ENCODE measurements at places on chromosomes 6 and 20.

DNA sequence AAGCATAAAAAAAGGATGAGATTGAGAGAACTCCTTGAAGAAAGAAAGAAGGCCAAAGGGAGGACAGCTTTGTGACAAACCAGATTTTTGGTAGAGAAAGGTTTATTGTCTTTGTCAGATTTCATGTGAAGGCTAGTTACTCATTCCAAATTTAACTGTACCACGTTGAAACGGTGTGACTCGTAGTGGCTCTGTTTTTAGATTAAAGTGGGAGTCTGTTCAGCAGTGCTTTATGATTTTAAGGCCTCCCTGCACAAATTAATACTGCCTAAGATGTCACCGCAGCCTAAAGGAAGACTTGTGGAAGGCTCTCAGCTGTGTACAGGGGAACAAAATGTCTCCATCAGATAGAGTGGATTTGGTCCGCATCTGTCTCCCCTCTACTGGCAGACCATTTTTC, 35.9 kb downstream of the CDC40 start:
- DNase-seq, result no peak

DNA sequence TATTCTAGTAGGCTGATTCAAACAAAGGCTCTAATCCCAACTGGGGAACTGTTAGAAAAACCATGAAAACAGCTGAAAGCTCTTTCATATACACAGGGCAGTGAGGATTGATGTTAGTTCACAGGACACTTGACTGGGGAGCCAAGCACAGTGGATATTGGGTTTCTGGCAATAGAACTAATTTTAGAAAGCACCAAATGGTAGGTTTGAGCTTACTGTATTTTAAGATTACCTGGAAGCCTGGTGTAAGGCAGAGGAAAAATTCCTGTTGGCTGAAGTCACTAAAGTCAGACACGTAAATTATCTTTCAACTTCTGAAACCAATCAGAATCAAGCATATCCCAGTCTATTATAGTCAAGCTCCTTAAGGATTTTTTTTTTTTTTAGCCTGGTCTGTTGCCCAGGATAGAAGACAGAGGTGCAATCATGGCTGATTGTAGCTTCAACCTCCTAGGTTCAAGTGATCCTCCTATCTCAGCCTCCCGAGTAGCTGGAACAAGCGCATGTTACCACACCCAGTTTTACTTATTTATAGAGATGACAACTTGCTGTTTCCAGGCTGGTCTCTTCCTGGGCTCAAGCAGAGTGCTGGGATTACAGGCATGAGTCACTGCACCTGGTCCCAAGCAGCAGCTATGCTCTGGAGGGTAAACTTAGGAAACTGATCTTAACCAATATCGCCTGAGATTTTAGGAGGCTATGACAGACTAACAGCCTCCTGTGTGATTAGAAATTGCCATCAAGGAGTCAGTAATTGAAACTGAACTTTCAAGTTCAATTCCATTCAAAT, 32.5 kb upstream of the SYNCRIP start:
- DNase-seq, result no peak

- no peak for DNase-seq
Measured at GRCh38 chr20:51910321-51911050, 108.2 kb upstream of the SALL4 start.

GRCh38 chr6:156777577-156778453, 637 bp downstream of the ARID1B start:
- no peak for DNase-seq

- no peak for DNase-seq
Measured at GRCh38 chr6:90442366-90442765, 144.5 kb downstream of the MAP3K7 start.

- DNase-seq, result no peak
Measured at GRCh38 chr6:128174724-128175123, 273.9 kb upstream of the THEMIS start.

DNA sequence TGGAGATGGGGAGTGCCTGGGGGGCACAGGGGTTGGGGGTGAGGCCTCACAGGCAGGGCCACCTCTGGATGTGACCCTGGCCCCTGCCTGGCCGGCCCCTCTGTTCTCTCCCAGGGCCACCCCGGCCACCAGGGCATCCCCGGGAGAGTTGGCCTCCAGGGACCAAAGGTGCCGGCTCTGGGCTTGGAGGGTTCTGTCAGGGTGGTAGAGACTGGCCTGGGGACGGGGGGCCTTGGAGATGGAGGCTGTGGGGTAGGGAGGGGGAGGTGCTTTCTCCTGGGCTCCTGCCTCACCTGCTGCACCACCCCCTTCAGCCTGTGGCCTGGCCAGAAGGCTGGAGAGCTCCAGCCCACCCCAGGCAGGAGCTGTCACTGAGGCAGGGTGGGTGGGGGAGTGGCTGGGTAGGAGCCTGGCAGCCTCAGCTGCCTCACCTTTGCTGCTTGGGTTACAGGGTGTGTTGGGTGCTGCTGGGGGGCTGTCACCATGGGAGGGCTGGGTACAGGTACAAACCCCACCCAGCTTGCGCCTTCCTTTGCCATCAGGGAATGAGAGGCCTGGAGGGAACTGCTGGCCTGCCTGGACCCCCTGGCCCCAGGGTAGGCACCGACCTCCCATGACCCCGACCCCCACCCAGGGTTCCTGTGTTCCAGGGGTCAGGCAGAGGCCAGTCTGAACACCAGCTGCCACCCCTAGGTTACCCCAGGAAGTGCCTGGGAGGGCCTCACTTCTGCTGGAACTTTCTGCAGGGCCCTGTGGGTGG, 32.7 kb downstream of the COL20A1 start:
- no peak for DNase-seq

DNA sequence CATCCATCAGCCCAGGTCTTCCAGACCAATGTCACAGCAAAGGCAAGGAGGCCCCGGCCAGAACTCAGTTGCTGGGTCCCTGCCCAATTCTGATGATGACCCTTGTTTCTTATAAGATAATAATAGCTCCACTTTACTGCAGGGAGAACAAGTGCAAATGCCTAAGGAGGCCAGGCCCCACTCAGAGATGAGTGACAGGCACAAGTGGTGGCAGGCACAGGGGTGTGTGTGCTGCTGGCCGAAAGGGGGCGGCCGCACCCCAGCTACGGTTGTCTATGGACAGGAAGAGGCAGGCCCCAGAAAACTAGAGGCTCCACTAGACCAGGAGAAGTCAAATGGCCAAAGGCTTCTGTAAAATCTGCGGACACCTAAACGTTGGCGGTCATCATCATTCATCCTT, 28.6 kb downstream of the GNAS-AS1 start:
- DNase-seq, result no peak

GRCh38 chr20:21623074-21623780, 82.2 kb upstream of the PAX1 start:
- no peak for DNase-seq

GRCh38 chr6:28953585-28954258, 29.9 kb upstream of the TRIM27 start:
- no peak for DNase-seq

DNA sequence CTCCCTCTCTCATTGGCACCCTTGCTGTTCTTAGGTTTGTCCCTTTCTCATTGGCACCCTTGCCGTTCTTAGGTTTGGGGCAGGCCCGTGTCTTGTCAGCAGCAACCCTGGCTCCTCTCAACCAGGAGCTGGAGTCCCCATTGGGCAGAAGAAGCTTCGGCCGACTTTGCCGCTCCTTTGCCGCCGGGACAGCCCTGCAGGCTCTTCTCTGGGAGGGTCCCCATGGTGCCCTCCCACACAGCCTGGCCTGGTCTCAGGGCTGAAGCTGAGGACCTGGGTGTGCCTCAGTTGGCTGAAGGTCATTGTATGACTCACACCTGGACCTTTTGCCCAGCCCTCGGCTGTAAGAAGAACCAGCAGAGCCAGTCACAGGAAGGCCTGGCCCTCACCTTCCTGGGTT, 59.6 kb downstream of the PPP1R14C start:
- no peak for DNase-seq

- DNase-seq, result no peak
Measured at GRCh38 chr6:14765721-14766390, 480.0 kb upstream of the JARID2 start.

DNA sequence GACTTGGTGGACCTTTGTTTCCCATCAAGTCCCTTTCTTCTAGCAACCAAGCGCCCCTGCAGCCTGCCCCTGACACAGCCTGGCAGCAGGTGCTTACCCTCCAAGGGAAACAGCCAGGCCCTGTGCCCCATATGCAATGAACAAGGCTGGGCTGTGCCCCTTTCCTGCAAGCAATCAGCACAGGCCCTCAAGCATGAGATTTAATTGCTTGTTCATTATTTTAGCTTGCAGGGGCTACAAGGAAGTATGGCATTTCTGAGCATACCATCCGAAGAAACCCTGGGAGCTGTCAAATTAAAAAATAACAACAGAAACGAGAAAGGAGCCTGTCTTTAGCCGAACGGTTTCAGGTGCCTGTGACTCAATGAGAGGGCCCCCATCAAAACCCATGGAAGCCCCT, 522.9 kb upstream of the ARID1B start:
- no peak for DNase-seq

DNA sequence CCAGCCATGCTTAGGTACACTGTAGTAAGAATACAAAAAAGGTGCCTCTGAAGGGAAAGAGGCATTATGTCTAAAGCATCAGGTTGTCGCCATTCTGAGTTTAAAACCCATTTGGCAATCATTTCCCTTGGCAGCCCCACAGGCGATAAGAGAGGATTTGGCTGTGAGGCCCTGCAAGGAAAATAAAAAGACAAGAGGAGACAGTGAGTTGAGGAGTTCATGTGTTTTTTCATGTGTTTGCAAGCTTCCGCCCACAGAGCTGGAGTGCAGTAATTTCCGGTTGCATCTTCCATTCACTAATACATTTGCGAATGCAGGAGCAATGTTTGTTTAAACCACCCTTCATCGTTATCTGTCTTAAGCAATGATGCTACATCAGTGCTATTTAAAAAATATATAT, 138.5 kb upstream of the SOX4 start:
- no peak for DNase-seq

DNA sequence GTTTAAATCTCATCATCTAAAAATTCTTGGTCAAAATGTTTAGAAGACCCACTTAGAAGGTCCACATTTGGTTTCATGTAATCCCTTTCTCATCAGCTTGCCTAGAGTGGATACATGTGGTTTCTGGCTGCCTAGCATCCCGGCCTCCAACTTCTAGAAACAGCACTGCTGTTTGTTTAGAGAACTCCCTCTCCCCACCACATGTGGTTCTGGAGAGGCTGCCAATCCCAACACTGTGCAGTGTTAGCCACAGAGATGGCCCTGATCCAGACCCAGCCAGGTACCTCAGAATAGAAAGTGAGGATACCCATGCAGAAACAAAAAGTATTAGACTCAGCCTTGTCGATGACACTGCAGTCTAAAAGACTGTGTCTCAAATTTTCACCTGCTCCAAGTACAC, 241.8 kb downstream of the BCKDHB start:
- no peak for DNase-seq

DNA sequence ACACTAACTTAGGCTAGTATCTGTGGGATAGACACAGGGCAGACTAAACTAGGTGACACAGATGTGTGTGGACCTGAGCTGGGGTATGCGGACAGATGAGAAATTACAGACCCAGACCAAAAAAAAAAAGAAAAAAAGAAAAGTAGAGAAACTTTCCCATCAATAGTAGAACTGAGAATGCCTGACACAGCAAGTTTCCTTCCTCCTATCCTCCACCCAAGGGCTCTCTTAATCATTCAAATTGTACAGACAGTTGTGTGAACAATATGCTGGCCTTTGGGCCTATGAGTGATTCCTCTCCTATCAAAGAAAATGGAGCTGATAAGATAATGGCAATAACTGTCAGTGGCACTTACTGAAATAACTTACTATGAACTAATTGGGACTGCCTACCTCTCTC, 226.7 kb upstream of the PRDM1 start:
- no peak for DNase-seq

DNA sequence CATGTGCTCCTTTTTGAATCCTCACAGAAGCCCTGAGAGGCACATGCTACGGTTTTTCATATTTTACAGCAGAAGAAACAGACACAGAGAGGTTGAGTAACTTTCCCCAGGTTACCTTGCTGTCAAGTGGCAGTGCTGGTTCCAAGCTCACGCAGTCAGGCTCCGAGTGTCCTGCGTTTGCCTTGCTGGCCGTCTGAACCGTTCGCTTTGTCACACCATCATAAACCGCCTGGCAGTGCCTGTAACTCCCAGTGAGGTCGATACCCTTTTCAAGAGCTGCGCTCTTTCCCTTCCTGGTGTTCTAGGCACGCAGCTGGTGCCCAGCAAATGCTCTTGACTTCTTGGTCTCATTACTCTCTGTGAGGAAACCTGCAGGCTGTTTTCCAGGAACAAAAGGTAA, 31.3 kb upstream of the KCNG1 start:
- no peak for DNase-seq

DNA sequence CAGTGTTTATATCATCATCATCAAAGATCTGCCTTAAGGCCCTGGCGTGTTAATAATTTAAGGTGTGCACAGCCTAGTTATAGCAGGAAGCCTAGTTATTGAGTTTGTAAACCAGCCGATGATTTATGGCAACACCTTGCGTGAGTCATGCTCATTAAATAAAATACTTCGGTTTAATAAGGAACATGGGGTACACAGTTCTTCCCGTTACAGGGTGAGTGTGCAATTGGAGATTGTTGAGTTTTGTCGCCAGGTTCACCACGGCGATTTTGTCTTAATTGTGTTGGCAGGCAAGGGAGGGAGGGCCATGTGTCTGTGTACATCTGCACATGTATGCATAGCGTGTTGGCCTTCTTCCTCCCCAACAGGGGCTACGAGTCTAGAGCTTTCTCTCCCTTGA, 104.0 kb downstream of the TFAP2A start:
- DNase-seq, result no peak

DNA sequence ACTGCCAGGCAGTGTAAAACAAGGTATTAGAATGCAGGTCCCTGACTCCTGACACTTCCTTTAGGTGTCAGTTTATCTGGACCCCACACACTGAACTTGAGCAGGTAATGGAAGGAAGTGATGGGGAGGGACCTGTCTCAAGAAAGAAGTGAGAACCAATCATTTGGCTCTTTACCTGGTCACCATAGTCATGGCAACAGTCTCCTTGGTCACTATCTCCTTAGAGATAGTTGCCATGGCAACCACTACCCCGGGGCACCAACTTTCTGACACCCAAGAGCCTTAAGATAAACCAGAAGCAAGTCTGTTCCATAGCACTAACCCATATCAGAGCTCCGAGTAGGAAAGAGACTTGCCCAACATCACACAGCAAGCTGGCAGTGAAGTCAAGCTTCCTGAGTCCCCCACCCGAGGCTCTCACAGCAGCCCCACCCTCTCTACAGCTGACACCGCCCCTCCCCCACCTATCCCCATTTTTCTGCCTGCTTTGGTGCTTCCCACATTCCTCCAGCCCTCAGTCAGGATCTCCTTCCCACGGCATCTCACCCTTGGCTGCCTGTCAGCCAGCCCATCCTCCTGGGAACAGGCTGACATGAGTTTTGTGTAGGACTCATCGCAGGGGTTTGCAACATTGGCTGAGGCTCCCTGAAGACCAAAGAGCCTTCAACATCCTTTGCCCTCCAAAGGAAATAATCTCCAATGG, 16.3 kb upstream of the HM13 start:
- DNase-seq, result no peak

DNA sequence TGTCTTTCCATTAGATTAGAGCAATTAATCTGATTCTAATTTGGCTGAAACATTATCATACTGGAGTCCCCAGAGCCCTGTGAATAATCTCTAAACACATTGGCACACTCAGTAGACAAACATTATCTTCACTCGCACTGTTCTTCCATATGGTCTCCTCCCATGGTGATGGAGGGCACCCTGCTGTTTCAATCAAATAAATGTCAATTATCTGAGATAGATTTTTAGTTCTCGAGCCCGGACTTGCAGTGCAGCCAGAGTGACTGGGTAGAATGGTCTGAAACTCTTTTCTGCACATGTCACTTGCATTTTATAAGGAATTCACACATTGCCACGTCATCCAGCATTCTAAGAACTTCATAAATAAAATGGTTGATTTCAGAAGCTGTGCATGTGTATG, 90.6 kb upstream of the MAP3K7 start:
- no peak for DNase-seq

GRCh38 chr6:130075879-130076460, 57.6 kb downstream of the L3MBTL3 start:
- DNase-seq, result no peak
